Endothelial cell (in vitro differentiated cells): ENCODE measurements at places on chromosomes 6 and 20.
A peak's percentile ranks its signal among the peaks of the same experiment; 100 is the strongest.

- no peak for DNase-seq
These were observed 24.0 kb downstream of the SNX3 start for GRCh38 chr6:108236791-108237190.

GRCh38 chr6:15551798-15552197, 111.0 kb downstream of the DTNBP1 start:
- peak; percentile 68 for DNase-seq

DNA sequence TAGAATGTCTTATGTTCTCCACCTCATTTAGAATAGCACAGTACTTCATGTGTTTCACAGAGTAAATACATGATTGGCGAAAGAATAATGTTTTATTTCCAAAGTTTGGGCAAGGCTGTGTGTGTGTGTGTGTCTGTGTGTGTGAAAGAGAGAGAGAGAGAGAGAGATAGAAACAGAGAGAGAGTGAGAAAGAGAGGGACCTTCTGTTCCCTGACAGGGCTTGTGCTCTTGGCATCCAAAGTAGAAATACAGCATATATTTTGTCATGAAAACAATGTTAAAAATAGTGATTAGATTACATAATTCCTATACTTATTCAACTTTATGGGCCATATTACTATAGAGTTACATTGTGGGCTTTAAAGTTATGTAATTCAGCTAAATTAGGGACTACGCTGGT, 201.2 kb downstream of the KIF6 start:
- DNase-seq, result no peak

DNA sequence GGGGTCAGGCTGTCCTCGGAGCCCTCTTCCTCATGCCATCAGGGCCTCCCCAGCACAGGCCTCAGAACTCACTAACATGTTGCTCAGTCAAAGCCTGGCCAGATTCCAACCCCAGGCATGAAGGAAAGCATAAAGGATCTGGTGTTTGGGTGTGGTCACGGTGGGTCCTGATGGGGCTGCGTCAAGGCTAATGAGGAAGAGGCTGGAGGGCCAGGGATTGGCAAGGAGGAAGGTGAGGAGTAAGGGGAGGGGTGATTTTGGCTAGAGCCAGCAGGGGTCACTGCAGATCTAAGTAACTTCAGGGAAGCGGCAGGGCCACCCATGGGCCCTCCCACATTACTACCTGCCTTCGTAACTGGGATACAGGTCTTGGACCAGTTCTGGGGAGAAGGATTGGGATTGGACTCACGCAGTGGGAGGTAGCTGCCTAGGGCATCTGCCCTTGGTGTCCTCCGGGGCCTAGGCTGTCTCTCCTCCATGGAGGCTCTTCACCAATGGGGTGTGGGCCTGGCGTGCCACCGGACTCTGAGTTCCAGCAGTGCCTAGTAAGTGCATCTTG, 36.2 kb upstream of the MRPS18A start:
- peak; percentile 39 for DNase-seq

DNA sequence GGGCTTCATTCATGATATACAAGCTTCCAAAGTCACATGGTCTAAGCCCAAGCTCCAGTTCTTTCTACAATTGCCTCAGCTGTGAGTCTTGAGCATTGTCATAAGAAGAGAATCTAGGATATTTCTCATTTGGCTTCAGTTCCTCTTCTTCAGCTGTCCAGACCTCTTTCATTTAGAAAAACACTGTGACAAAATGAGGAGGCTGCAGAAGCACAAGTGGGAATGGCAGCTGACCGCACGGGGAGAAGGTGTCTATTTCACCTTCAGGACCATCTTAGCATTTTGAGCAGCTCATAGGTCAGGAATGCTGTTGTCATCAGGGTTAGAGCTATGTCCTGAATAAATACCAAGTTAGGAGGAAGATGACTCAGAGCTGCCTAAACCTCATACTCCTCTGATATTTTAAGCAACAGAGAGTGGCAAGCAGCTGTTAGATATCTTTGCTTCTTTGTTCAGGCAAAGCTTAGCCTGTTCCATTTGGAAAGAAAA, 390.1 kb upstream of the CITED2 start:
- no peak for DNase-seq
